ENCODE measurements at places on chromosomes 2 and 18. TPM values are rescaled to one million over a fixed set of nuclear protein-coding genes. Genes with fewer than 3 reads are reported as not detected.

SCN7A gene
- total RNA-seq: 27.5 TPM

- no peak for DNase-seq
Observed at GRCh38 chr2:136384531-136385303, 266.8 kb upstream of the CXCR4 start.

GRCh38 chr2:40957508-40957907 lies 505.6 kb upstream of the SLC8A1 start:
- DNase-seq: peak; percentile 14

DNA sequence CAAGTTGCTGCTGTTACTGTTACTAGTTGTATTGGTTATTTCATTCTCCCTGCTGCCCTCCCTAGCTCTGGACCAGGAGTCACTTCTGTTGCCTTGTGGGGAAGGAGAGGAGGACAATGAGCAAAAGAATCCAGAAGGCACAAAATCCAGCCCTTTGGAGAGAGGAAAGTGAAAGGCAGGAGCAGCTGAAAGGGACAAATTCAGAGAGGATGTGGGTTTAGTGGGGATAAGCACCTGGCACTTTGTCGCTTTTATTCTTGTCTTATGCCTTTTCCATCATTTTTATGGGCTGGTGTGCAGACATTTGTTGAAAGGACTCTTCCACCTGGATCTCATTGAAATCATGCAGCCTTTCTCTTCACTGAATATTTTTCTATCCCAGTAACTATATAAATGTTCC lies 24.3 kb upstream of the LTBP1 start:
- no peak for DNase-seq

DNA sequence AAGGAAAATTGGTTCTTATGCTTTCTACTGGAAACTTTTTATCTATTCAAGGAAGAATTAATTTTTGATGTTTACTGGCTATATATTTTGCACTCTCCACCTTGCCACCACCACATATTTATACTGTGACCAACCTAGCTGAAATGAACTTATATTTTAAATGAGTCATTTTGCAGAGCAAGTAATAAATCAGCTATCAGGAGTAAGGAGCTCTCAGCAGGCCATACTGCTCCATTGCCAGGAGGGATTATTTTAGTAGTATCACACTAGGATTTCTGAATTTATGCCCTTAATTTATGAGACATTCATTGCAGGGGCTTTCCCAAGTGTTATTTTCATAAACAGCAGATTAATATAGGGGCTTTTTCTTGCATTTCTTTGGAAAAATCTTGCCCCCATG lies 125.8 kb upstream of the CYP1B1 start:
- no peak for DNase-seq

GRCh38 chr2:551621-552020 lies 125.6 kb downstream of the TMEM18 start:
- no peak for DNase-seq

KIAA2012 gene
- not detected for total RNA-seq

CCL20 gene
- not detected for total RNA-seq

DNA sequence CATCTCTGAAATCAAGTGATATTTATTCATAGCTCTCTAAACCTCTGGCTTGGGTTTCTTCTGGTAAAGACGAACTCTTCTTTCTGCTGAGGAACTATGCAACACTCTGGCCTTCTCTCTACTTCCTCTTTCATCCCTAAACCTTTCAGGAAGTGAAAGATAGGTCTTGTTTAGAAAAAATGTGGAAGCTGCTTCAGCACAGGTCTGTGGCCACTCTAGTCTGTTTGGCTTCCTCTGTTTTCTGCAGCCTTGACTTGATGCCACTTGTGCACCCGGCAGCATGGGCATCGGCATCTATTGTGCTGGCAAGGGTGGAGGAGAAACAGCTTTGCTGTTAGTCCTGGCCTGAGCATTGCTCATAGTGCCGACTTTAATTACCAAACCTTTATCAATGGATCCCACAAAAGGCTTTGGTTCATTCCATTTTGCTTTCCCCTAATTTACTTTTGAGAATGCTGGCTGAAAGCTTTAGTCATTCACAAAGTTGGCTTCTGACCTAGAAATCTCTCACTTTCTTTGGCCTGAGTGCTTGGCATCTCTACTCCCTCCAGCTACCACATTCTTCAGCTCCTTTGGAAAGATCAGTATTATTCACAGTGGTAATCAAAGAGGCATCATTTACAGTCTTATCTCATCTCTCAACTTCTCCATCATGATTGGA lies 32.0 kb upstream of the GPR39 start:
- no peak for DNase-seq

- no peak for DNase-seq
Observed at GRCh38 chr2:230931556-230932231, 6.7 kb upstream of the GPR55 start.

DNA sequence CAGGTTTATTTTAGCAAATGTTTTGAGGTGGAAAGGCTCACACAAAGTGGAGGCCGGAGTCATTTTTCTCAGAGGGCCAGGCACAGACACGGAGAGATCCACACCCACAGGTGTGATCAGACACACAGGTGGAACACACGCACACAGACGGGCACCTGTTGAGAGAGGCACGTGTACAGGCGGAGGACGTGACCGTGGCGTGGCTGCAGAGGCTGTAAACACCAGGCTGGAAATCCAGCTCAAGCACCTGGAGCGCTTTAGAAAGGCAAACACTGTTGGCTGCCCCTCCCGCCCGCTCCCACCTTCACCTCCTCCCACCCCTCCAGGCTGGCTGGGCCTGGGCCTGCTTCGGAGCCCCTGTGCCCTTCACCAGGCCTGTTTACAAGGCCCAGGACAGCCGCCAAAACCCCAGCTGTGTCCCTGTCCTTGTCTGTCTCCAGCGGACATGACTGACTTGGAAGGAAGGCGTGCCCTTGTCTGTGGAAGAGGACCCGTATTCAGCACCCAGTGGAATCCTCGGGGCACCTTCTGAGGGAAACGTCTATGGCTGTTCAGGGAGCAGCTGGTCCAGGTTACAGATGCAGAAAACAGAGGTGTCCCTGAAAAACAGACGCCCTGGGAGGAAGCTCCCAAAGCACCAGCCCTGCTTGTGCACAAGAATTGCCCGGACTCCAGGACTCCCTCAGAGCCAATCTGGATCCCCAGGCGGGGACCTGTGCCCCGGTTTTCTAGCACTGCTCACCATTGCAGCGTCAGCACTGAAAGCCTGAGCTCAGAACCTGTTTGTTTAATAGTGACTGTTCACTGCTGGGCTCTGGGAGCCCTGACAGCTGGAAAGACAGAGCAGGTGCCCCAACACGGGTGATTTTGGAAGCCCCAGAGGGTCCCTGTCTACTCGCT lies 134.3 kb upstream of the HAAO start:
- DNase-seq: peak; percentile 29

SERPINB3 gene
- total RNA-seq: not detected
